Fibroblast of skin of back (primary cell): ENCODE measurements at places on chromosomes 3 and 15.

GRCh38 chr3:152319256-152319655 is 50.5 kb downstream of the MBNL1 start:
- no peak for DNase-seq

DNA sequence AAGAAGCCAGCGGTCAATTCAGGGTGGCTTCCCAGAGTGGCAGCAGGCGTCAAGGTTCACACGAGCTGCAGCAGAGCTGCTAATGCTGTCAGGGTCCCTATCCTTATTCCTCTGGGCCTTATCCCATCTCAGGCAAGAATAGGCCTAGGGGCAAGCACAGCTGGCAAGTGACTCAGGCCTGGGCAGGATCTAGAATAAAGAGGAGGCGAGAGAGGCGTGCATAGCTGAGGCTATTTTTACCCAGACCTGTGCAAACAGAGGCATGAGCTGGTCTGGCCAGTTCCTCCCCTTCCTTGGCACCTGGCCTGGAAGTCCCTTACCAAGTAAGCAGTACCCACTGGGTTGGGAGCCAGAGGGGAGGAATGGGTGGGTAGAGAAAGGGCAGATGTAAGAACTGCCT is 12.2 kb upstream of the VIPR1 start:
- DNase-seq, result peak; percentile 42

DNA sequence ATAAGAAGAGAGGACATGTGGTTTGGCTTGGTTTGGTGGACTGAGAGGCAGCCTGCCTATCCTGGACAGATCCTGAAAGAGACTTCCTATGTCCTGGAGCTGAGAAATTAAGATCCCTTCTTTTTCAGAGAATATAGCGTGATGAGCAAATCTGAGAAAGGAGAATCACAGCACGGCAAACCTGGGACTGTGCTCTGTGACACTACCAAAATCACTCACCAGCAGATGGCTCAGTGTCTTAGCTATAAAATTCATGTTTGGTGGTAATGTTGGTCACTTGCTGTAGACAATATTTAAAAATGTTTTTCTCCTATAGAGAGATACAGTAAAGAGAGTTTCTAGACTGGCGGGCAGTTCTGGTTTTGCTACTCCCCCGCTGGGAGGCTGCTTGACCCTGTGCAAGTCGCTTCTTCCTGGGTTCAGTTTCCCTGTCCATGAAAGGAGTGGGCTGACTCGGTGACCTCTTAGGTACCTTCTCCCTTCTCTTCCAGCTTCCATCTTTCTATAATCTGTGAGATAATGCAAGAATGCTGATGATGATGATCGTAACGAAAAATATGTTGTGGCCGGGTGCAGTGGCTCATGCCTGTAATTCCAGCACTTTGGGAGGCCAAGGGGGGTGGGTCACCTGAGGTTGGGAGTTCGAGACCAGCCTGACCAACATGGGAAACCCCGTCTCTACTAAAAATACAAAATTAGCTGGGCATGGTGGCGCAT is 7.6 kb upstream of the HES1 start:
- peak; percentile 45 for DNase-seq

DNA sequence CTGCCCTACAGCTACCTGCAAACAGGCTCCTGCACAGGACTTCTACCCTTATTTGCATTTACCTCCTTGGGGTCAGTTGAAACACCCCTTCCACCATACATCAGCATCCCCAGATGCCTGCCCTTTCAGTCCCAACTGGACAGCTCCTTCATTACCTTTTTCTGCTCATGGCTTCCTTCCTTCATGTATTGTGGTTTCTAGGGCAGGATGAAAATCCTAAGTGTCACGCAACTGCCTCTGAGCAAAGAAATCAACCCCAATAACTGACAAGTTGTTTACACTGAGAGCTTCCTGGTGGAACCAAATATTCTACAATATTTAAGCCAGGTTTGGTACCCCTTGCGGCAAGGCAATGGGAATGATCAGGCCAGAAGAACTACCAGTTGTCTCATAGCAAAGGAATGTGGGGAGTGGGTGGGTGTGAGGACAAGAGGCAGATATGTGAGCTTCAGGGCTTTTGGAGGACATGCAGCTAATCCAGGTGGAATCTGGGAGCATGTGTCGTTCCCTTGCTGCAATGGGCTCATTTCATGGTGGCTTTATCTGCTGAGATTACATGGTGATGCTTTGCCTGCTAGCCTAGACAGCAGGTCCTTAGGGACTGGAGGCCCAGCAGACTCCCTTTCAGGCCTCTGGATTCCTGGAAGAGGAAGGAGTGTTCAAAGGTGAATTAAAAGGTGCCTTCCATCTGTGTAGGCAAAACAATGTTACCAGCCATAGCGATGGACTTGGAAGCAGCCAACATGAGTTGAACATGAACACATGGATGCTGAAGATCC is 34.9 kb downstream of the PPCDC start:
- peak; percentile 13 for DNase-seq

GRCh38 chr3:134464064-134464688 is 21.6 kb downstream of the ANAPC13 start:
- DNase-seq, result peak; percentile 99

- DNase-seq, result peak; percentile 12
Observed at GRCh38 chr3:148459931-148460513, 237.7 kb upstream of the AGTR1 start.

- peak; percentile 19 for DNase-seq
Observed at GRCh38 chr3:196012481-196012880, 69.4 kb downstream of the TFRC start.

- no peak for DNase-seq
Observed at GRCh38 chr3:108408883-108409799, 101.3 kb downstream of the MYH15 start.

DNA sequence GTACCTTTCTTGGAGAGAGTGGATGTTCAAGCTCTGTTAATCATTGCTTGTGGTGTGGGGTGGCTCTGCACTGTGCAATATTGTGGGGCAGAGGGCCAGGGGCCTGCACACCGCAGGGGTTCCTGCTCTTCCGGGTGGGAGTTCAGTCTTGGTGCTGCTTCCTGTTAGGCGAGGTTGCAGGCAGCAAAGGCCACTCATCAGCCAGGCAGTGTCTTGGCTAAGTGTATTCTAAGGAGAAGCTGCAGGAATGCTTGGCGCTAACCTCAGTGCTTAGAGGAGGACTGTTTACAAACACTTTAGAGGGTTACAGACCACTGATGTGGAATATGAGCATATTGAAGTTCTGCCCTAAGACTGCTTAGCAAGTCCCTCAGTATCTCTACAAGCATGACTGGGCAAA is 81.7 kb downstream of the CEP63 start:
- no peak for DNase-seq

- DNase-seq, result no peak
Observed at GRCh38 chr3:24498391-24498790, 3.7 kb upstream of the THRB start.

DNA sequence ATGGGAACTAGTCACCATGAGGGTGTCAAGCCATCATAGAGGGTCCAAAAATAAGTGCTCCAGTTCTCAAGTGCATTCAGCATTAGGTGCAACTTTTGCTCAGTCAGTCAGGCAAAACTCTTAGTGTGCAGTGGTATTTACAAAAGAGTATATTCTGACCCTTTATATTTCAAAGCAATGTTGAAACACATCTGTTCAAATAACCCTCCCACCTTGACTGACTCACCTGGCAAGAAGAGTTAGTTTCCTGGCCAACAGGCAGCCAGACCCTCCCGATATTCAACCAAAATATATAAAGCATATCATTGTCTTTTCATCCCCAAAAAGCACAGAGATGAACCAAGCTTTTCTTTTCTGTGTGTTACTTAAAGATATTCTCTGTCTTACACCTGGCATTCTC is 7.6 kb upstream of the COL8A1 start:
- DNase-seq, result no peak

DNA sequence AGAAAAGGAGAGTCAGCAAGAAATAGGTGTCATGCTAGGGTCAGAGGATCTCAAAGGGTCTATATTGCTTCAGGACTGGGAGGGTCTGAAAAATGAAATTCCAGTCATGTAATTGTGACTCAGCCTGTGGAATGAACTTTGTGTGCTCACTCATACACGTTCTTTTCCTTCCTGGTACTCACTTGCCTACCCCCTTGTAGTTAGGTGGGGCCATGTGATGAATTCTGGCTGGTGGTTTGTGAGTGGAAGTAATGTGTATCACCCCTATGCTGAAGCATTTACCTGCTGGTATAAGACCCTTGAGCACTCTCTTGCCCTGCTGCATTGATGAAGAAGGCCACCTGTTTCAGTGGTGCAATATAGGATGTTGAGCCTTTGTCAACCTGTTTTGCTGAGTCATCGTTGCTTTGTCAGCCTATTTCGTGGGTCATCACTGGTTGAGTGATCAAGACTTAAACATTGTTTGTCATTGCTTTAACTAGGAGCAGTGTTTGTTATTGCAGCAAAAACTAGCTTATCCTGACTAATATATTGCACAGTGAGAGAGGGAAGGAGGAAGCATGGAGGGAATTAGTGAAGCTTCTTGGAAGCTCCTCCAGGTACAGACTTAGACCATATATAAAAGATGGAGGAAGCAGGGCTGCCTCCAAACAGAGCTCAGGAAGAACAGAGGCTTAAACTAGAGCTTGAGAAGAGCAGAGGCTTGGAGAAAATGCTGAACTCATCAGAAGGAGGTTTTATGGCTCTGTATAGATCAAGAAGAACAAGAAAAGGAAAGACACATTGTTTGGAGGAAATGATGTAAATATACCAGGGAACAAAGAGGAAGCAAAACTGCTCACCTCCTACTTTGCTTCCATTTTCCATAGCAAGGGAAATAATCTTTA is 28.9 kb downstream of the TLNRD1 start:
- peak; percentile 50 for DNase-seq

DNA sequence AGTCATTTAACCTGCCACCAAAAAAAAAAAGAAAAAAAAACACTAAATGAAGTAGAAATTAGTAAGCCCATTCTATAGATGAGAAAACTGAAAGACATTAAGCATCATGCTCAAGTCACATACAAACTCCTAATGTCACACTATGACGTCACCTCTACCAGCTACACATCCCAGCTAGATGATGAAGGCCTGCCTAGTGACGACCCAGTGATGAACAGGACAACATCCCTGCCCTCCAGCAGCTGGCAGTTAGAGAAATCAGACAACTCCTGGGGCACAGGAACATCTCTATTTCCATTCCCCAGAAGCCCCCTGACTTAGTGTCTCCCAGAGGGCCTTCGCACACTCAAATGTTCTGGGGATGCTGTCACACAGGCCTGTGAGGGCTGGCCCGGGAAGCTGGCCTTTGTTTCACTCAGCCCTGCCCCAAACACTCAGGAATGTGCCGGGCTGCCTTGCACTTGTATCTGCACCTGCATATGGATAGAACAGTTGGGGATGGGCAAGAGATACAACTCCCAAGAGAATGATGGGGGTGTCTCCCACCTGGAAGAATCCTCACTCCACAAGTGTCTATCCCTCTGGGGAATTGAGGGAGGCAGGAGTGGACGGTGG is 7.0 kb upstream of the HAPLN3 start:
- DNase-seq, result no peak

DNA sequence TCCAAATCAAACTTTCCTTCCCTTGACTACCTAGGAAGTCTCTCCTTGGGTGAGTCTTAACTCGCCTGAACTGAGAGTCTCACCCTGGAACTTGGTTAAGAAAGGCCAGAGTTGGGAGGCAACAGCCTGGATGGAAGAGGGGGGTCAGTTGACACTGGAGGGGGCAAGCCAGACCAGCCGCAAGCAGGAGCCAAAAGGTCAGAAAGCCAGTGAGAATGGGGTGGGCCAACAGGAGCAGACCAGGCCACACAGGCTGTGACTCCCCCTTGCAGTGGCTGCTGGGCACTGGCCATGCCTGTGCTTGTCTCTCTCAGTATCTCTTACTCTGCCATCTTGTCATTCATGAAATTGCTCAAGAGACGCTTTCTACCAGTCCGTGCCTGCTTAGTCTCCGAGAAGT is 32.9 kb downstream of the CRTC3 start:
- DNase-seq, result no peak

DNA sequence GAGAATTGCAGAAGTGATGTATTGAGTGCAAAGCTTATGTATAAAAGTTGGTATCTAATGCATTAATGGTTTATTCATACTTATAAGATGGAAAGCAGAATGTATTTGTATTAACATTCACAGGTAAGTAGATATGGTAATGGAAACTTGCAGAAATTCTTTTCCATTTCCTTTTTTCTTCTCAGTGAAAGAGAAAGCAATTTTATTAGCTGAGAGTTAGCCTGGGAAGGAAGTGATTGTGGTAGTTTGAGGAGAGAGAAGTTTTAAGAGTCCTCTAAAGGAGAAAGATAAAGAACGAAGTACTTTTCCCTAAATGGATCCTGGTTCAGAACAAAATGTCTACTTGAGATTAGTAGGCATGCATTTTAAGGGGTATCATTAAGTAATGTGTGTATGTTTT is 60.1 kb upstream of the OSTN start:
- DNase-seq, result no peak

- DNase-seq, result peak; percentile 42
Observed at GRCh38 chr3:179450901-179451264, 387 bp downstream of the GNB4 start.

DNA sequence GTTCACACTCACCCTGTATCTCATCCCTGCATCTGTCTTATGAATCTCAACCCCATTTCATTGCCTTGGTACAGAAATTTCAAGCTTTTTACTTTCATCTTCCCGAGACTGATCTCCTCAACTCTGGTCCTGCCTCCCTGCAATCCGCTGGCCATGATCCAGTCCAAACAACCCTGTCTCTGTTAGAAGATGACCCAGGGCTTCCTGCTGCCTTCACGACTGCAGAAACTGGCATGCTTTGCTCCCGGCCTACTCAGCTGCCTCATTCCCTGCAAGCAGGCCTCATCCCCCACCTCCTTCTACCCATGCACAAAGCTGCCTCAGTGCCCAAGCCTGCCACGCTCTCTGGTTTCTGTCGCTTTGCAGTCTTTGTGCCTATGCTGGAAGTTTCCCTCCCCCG is 12.4 kb downstream of the HES1 start:
- DNase-seq, result peak; percentile 56

DNA sequence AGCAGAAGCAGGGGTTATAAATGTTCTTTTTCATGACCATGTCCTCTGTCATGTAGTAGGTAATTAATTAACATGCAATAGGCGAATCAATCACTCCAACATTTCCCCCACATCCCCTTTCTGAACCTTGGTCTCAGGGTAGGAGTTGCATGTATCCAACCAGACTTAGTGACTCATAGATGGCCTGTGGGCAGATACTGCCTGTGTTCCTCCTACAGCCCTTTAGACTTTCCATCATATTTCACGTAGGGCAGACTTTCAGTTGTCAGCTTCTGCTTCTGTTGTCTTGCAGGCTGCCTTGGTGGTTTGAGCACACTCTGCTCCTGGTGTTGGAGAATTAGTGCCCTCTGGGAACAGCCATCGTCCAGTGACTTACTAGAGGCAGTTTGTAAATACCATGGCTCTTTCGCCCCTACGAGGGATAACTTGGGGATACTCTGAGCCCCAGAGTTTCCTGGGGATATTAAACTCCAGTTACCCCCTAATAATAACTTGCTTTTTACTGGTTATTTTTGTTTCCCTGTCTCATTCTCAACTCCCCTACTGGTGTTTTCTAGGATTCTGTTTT is 244.4 kb downstream of the EDEM1 start:
- DNase-seq, result no peak
